Fibroblast of skin of left biceps (primary cell): ENCODE measurements at places on chromosomes 5 and 9.

- no peak for DNase-seq
Observed at GRCh38 chr5:26553079-26553478, 485.3 kb downstream of the CDH9 start.

GRCh38 chr9:120413121-120414048, 166.6 kb downstream of the CDK5RAP2 start:
- no peak for DNase-seq

GRCh38 chr9:111622626-111623025, 8.5 kb upstream of the DNAJC25 start:
- no peak for DNase-seq

GRCh38 chr5:93279296-93279963, 301.6 kb downstream of the NR2F1-AS1 start:
- peak; percentile 28 for DNase-seq

GRCh38 chr5:145912019-145912418, 24.4 kb upstream of the SH3RF2 start:
- DNase-seq: no peak

DNA sequence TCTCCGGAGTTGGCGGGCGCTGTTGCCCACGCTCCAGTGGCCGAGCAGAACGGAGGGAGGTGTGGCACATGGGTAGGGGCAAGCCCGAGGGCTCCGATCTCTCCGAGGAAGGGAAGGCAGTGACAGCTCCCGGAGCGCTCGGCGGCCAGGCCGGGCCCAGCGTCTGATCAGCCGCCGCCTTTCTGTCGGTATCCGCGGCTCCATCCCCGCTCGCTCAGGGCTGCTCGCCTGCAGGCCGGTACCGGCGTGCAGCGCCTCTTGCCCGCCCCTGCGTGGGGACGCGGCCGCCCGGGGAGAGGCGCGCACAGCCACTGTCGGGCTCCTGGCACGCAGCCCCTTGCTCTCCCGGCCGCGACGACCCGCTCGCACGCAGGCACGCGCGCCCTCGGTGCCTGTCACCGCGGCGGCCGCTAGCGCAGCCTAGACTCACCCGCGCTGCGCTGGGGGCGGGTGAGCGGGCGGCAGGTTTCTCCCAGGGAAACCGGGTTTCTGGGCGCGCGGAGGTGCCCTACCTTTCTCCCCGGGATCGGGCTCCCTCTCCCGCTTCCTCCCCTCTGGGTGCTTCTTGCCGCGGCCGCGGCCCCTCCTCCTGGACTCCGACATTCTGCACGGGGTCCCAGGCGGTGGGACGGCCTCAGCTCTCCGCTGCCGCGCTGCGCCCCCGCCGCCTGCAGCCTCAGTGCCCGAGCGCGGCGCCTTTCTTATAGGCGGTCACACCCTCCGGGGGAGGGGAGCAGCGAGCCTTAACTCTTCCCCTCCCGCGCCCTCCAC, 108.4 kb downstream of the PSD2 start:
- DNase-seq: no peak

DNA sequence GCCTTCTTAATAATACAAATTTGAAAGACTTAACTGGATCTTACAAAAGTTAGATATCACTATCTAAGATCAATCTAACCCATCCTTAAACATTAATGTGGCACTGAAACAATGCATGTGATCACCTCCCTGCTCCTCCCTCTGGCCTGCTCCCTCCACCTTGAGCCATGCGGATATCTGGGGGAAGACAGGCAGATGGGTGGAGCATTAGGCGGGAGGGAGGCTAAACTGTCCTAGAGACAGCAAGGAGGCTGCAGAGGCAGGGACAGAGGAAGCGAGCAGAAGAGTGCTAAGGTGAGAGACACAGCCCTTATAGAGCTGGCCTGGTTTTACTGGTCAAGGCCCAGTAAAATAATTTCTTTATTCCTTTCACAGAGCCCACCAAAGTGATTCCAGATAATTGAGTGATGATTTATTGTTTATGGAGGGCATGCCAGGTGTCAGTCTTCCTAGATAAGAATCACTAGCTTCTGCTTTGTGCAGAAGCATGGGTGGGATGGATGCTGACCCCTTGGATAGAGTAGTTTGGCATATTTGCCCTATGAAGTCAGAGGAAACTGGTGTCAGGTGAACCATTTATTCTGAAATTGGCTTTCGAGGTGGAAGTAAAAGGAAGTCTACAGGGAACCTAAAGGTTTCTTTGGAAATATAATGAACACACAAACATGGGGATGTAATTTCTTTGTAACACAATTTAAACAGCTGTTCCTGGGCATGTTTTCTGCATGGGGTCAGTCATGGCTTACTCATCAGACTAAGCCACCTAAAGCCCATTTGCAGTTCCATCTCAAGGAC, 188.3 kb downstream of the GNAQ start:
- no peak for DNase-seq

DNA sequence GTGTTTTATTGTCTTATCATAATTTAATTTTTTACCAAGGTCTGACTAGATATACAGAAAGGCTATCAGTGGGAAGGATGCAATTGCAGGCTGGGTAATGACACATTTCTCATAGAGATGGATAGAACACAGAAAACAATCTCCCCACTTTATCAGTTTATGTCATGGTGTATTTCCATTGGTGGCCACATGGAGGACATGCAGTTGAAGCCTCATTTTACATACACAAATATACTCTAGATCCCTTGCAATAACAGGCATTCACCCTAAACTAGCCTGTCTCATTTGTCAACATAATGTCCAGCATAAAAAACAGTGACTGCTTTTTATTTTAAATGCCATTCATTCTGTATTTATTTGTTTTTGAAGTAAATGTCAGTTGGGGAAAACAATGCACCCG, 526.3 kb downstream of the GABRG2 start:
- DNase-seq: no peak

DNA sequence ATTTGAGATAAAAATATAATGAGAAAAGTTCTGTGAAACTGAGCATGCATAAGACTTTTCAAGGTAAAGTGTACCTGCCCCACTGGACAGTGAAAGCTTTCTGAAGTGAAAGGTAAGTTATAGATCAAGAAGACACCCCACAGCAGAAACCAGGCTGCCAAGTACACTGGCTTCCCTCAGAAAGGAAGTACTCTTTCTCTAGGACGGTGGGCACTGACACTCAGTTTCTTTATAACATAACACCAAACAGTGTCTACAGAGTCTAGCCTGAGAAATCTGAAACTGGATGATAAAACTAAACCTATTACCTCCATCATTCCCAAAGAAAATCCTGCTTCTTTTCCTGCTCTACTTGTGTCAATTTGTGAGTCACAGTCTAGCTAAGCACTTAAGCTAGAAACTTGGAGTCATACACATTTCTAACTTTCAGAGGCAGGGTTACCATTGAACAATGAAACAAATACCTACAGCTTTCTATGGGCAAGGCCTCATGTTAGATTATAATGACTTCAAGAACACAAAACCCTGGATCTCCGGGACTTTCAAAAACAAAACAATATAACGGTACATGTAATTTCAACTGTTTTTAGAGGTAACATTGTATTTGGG, 136.7 kb downstream of the CPLANE1 start:
- no peak for DNase-seq

DNA sequence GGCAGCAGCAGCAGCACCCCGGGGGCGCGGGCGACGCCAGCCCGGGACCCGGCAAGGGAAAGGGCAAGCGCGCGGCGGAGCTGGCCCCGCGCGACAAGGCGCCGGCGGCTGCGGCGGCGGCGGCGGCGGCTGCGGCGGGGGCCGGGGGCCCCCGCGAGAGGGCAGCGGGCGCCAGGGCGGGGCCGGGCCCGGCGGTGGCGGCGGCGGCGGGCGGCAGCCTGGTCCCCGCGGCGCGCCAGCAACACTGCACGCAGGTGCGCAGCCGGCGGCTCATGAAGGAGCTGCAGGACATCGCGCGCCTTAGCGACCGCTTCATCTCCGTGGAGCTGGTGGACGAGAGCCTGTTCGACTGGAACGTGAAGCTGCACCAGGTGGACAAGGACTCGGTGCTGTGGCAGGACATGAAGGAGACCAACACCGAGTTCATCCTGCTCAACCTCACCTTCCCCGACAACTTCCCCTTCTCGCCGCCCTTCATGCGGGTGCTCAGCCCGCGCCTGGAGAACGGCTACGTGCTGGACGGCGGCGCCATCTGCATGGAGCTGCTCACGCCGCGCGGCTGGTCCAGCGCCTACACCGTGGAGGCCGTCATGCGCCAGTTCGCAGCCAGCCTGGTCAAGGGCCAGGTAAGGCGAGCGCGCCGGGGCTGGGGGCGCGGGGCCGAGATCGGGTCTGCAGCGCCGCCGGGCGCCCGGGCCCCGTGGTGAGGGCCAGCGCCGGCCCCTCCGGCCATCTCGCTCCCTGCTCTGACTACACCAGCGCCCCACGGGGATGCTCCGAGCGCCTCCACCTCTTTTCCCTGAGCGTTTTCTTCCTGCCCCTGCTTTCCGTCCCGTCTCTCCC, at the start of gene UBE2QL1:
UBE2QL1 (plus strand) TSS at position 238 of the 843 bp plus-strand sequence; CDS start at position 273, 35 bp downstream.
- no peak for DNase-seq

- DNase-seq: no peak
Observed at GRCh38 chr9:94952565-94953373, 226.3 kb downstream of the AOPEP start.

DNA sequence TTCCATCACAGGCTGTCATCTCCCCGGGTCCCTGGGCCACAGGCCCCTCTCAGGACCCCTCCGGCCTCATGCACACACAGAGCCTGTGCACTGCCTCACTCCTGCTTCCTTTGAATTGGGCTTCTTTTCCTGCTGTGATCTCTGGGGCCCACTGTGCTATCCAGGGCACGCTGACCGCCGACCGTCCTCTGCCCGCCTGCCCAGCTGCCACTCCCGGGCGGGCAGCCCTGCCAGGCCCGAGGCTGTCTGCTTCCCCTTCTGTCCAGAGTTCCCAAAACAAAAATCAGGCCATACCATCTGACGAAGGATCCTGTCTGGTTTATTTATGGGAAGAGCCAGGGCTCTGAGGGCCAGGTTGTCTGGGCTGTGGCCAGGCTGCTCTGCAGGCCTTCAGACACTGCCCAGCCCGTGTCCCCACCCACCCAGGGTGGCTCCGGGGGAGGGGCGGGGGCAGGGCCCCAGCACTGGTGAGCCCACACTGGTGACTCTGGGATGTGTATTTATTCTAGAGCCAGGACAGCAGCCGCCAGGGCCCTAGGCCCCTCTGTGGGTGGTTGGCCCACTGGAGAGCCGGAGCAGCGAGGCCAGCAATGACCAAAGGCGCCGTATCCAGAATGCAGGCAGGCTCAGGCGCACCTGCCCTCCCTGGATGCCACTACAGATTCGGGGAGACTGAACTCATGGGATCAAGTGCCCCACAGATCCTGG, 57.0 kb downstream of the ADAMTS2 start:
- DNase-seq: no peak

GRCh38 chr5:65020492-65020891, 251.8 kb downstream of the CWC27 start:
- peak; percentile 63 for DNase-seq

DNA sequence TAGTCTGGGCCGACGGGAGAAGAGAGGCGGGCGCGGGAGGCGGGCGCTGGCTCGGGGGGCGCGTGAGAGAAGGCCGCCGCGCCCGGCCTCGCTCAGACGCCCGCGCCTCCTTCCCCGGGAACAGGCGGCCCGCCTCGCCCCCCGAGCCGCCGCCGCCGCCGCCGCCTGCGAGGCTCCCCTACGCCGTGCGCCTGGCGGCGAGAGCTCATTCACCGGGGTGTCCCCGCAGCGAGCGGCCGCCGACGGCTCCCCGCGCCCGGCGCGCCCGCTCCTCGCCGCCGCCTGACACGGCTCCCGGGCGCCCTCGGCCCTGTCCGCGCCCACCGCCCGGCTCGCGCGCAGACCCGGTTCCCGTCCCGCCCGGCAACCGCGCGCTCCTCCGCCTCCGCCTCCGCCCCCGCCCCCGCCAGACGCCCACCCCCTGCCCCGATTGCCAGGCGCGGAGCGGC, at the start of gene GNAQ:
GNAQ (minus strand) TSS at position 368 of the 449 bp plus-strand sequence. CDS start 576 bp downstream, outside the sequence.
- DNase-seq: no peak

- DNase-seq: no peak
Observed at GRCh38 chr5:75756981-75757380, 39.7 kb upstream of the POC5 start.

- DNase-seq: no peak
Observed at GRCh38 chr9:118023644-118024043, 319.4 kb downstream of the TLR4 start.

DNA sequence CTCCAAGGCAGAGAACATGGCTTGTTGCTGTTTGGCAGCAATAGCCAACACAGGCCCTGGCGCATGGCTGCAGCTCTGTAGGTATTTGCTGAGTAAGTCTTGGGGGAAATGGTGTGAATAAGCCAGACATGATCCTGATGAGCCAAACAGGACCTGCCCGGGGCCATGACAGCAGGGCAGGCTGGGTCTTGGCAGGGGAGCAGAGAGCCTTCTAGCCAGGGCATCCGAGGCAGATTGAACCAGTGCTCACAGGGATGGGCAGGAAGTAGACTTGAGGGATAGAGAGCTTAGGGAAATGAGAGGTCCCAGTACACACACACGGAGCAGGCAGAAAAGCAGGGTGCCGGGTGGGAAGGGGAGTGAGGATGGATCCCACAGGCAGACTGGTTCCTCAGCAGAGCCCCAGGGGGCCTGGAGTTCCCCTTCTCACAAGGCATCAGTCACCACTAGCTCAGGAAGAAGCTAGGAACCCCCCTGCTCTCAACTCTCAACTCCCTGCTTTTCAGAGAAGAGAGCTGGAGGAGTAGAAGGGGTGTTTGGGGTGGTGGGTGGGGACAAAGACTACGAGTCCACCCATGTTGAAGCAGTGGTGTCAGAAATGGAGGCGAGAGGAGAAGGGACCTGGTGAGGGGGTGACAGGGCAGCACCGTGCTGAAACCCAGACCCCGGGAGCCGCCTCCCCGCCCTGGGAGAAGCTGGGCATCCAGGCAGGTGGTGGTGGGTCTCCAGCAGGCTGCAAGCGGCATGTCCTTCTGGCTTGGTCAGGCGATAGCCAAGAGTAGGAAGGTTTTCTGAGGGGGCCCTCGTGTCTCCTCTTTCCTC, 111.1 kb downstream of the RGS3 start:
- no peak for DNase-seq

- no peak for DNase-seq
Observed at GRCh38 chr5:179427676-179428056, 82.4 kb upstream of the ADAMTS2 start.

- DNase-seq: no peak
Observed at GRCh38 chr5:42005561-42006153, 80.6 kb downstream of the FBXO4 start.

- DNase-seq: no peak
Observed at GRCh38 chr9:132833550-132834121, 44.4 kb downstream of the AK8 start.

GRCh38 chr9:21590058-21590996, 108.2 kb upstream of the IFNE start:
- no peak for DNase-seq

GRCh38 chr9:130845901-130846481, 10.9 kb downstream of the ABL1 start:
- no peak for DNase-seq

GRCh38 chr5:176646707-176647029, 616 bp upstream of the TSPAN17 start:
- DNase-seq: no peak

GRCh38 chr5:62385131-62385530, 18.6 kb downstream of the DIMT1 start:
- no peak for DNase-seq

DNA sequence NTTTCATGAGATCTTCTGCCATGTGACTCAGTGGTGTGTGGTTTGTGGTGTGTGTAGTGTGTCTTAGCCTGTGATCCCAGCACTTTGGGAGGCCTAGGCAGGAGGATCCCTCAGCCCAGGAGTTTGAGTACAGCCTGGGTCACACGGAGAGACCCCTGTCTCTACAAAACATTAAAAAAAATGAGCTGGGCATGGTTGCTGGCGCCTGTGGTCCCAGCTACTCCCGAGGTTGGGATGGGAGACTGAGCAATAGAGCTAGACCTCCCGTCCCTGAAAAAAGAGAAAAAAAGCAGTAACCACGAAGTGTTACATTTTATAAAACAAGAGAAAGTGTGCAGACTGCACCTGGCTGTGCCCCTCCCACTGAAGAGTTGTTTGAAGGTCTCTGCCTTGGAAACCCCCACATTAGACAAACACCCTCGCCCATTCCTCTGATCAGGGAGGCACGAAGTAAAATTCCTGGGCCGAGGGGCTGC, 21.2 kb upstream of the RNU6ATAC start:
- no peak for DNase-seq
